Thymus (tissue), 14 donors: ENCODE measurements at places on chromosomes 4 and X.

DNA sequence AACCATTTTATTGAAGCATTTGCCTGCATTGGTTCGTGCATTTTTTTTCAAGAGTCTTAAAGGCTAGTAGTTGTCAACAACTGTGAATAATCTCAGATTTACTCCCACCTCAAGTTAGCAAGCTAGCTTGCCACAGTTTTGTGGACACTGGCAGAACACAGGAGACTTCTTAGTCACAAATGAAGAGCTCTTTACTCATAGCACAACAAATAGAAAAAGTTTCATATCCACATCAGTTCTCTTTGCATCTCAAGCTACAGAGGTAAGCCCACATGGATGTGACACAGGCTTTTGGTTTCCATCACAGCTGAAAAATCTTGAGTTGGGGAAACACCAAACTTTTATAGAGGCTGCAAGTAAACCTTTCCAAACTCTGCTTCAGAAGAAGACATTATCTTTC, 2315.7 kb upstream of the TENM3 start:
- H3K27ac ChIP-seq = no peak overlapping the region
- no peaks in the 10 kb centered on the region for H3K4me1 ChIP-seq
- no peaks in the 10 kb centered on the region for H3K36me3 ChIP-seq
- no peaks in the 10 kb centered on the region for H3K27me3 ChIP-seq
- no peak for DNase-seq

DNA sequence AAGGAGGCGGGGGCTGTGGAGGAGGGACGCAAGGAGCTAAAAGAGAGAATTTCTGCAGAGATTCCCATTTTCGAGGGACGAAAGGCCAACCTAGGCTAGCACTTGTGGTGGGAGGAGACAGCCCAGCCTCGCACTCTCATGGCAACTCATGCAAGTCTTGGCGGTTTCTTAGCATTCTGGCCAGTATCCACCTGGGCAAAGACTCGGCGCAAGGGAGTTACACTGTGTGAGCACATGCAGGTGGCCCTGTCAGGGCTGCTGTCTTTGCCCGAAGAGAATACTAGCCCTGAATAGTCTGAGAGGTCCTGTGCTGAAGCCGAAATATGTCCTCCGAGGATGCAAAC, 15.5 kb downstream of the MCF2 start:
- no peak overlapping the region for H3K4me3 ChIP-seq
- H3K4me1 ChIP-seq = no peaks in the 10 kb centered on the region
- H3K27ac ChIP-seq = no peak overlapping the region
- H3K36me3 ChIP-seq = no peaks in the 10 kb centered on the region

- no peaks in the 10 kb centered on the region for H3K27me3 ChIP-seq
- H3K4me1 ChIP-seq = no peaks in the 10 kb centered on the region
- no peak for DNase-seq
- no peak overlapping the region for H3K27ac ChIP-seq
Observed at GRCh38 chr4:90318193-90318592, 191.0 kb downstream of the CCSER1 start.

DNA sequence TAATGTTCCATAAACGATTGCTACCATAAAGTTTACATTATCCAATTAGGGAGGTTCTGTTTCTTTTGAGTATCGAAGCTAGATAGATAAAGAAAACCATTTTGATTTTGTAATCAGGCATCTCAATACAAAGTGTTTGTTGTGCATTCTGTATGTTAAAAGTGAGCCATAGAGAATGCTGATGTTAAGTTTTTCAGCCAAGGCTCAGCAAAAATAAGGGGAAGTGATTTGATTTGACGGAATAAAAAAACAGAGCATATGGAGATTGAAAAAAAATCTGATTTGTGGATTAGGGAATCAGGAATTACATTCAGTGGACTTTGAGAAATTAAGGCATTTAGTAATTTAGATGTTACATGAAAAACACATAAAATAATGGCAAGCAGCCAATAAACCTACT, 314.8 kb downstream of the PPP3CA start:
- H3K36me3 ChIP-seq = no peaks in the 10 kb centered on the region
- H3K27ac ChIP-seq = no peak overlapping the region
- H3K4me1 ChIP-seq = no peaks in the 10 kb centered on the region

DNA sequence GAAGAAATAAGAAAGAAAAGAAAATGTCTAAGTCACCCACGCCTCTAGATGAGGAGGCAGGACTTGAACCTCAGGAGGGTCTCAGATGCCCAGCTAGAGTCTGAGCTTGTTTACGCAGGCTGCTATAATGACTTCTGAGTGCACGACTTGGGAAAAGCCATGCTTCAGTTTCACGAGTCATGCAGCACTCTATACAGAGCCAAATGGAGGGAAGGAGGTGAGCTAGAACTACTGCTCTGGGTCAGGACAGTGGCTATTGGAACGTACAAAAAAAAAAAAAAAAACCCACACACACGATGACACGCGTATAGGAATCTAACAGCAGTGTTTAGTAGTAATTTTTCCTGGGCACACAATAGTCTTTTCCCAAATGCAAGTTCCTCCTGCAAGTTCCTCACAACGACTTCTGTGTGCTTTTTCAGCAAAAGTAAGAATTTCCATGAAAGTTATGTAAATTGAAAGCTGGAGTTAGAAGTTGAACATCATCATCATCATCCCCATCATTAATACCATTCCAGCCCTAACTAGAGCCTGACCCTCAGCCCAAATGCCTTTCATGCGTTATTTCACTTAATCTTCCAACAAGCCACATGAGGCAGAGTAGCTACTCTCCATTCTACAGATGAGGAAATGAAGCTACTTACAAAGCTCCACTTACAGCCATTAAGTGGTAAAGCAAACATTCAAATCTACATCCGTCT, 36.6 kb downstream of the IRF2 start:
- no peak overlapping the region for H3K4me3 ChIP-seq
- H3K36me3 ChIP-seq = no peaks in the 10 kb centered on the region
- peaks cover 25% of the 10 kb centered on the region for H3K4me1 ChIP-seq
- H3K27ac ChIP-seq = no peak overlapping the region
- no peaks in the 10 kb centered on the region for H3K27me3 ChIP-seq

DNA sequence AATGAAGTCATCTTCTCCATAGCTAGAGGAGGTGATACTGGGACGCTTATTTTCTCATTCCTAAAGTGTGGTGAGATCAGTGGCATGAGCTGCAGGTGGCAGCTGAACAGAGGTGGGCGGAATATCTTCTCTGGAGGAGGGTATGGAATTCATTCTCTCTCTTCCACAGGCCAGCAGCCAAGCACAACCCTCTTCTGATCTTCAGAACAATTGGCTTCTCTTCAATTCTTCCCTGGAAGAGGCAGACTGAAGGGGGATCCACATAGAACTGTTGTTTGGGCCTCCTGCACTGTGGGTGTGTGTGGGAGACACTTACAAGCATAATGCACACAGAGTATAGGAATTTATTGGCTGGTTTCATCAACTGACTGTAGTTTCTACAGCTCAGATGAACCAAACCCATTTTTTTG, 180.4 kb upstream of the RASGEF1B start:
- DNase-seq = no peak
- H3K4me1 ChIP-seq = peaks cover 16% of the 10 kb centered on the region
- no peaks in the 10 kb centered on the region for H3K36me3 ChIP-seq
- peak overlapping the region; percentile 7 for H3K27ac ChIP-seq

DNA sequence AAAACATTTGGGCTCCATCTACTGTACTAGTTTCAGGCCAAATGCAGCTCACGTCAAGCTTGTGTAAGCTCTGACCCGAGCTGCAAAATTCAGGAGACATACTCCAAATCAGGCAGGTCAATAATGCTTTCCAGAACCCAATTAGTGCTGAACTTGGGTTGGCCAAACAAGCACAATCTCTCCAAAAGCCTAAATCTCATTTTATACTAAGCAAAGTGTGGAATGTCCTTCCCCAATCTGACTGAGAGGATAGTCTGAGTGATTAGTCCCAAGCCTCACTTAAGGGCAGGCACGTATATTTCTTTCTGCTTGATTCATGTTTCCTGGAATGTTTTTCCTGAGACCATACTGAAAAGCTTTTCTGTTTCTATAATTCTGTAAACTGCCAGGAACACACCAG, 79.9 kb downstream of the NKX6-1 start:
- no peaks in the 10 kb centered on the region for H3K36me3 ChIP-seq
- DNase-seq = no peak
- no peaks in the 10 kb centered on the region for H3K4me1 ChIP-seq

DNA sequence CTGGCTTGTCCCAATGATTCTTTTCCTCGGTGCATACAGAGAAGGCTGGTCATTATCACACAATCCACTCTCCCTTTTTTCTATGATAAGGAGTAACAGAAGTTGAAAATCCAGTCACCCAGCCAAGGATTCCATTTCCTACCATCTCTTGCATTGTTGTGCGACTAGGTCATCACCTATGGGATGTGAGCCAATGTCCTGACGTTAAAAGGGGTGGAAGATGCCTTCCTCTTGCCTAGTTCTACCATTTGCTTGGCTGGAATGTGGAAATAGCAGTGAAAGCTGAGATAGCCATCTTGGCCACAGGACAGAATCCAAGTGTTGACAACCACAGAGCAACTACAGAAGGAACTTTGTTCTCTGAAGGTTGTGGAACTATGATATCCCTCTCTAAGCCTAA, 132.2 kb upstream of the KIT start:
- no peaks in the 10 kb centered on the region for H3K4me1 ChIP-seq
- H3K27ac ChIP-seq = no peak overlapping the region
- H3K27me3 ChIP-seq = no peaks in the 10 kb centered on the region
- H3K4me3 ChIP-seq = no peak overlapping the region
- no peaks in the 10 kb centered on the region for H3K36me3 ChIP-seq

DNA sequence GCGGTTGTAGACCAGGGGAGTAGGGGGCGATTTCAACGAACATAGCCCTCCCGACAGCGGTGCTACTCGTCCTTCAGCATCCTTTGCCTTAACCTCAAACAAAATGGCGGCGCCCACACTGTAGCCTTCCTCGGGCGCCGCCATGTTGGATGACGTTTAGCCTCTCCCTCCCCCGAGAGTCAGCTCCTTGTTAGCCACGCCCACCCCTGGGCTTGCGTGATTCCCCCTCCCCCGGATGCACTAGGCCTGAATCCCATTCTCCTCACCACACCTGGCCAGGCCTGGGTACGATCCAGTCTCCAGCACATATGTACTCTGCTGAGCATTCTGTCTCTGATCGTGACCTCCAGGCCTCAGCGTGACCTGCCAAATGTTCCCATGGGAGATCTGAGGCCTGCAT, 49.0 kb upstream of the ZNF157 start:
- H3K27me3 ChIP-seq = no peaks in the 10 kb centered on the region
- no peak overlapping the region for H3K27ac ChIP-seq
- H3K4me3 ChIP-seq = no peak overlapping the region
- H3K36me3 ChIP-seq = no peaks in the 10 kb centered on the region
- no peak for DNase-seq

DNA sequence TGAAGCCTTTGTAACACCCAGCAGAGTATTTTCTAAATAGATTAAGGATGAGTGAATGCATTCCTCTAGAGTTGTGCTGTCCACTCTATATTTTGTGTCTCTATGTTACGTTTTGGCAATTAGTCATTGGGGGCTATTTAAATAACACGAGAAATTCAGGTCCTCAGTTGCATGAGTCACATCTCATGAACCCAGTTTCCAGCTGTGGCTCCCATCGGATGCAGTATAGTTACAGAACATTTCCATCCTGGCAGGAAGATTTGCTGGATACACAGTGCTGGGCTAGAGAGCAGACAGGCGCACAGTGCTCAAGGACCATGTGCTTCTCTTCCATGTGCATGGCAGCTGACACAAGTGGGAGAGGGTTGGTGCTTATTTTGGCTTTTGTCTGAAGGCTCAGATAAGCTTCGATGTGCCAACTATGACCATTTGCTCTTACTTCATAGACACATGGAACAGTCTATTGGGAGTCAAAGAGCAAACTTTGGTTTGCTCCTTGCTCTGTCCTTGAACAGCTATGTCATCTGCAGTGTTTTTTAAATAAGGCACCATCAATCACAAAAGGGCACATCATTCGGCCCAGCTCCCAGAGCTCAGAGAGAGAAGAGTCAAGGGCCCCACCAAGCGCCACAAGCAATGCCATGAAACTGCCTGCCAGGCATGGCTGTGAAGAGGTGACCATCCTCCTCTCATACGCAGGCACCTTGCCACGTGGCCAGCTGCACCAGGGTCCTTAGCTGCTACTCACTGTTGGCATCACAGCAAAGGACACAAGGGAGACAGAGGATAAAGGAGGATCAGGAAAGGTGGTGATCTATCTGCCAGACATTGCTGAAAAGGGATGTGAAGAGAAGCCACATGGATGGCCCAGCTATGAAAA, 8.1 kb upstream of the STS start:
- no peaks in the 10 kb centered on the region for H3K27me3 ChIP-seq
- no peaks in the 10 kb centered on the region for H3K36me3 ChIP-seq
- no peak overlapping the region for H3K4me3 ChIP-seq
- H3K4me1 ChIP-seq = no peaks in the 10 kb centered on the region
- DNase-seq = no peak

- H3K4me1 ChIP-seq = peaks cover 4% of the 10 kb centered on the region
- H3K27ac ChIP-seq = peak overlapping the region; percentile 70
- peak; percentile 30 for DNase-seq
Observed at GRCh38 chr4:75939890-75940691, 722 bp downstream of the NAAA start.

DNA sequence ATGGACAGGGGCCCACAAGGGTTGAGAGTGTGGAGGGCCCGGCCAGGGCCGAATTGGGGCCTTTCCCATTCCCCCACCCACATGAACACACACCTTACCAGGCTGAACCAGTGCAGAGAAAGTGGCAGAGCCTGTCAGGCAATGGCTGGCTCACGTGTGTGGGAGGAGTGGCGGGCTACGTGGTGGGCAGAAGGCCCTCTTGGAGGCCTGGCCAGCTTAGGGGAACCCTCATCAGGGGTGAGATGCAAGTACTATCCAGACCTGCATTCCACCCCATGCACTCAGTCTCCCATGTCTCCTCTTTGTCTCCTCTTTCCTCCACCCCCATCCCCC, 965 bp downstream of the TCEAL4 start:
- no peaks in the 10 kb centered on the region for H3K27me3 ChIP-seq
- H3K4me1 ChIP-seq = no peaks in the 10 kb centered on the region
- no peak overlapping the region for H3K27ac ChIP-seq
- no peaks in the 10 kb centered on the region for H3K36me3 ChIP-seq
- peak overlapping the region; percentile 67 for H3K4me3 ChIP-seq

- no peak overlapping the region for H3K4me3 ChIP-seq
- H3K4me1 ChIP-seq = no peaks in the 10 kb centered on the region
- H3K27ac ChIP-seq = no peak overlapping the region
- no peaks in the 10 kb centered on the region for H3K27me3 ChIP-seq
- no peak for DNase-seq
- H3K36me3 ChIP-seq = no peaks in the 10 kb centered on the region
Observed at GRCh38 chrX:96692890-96693289, 8.2 kb downstream of the DIAPH2 start.

GRCh38 chr4:139978692-139979091, 175.3 kb downstream of the MAML3 start:
- H3K4me1 ChIP-seq = peaks cover 37% of the 10 kb centered on the region
- H3K27me3 ChIP-seq = no peaks in the 10 kb centered on the region
- H3K27ac ChIP-seq = peak overlapping the region; percentile 70
- H3K4me3 ChIP-seq = no peak overlapping the region
- DNase-seq = peak; percentile 37

DNA sequence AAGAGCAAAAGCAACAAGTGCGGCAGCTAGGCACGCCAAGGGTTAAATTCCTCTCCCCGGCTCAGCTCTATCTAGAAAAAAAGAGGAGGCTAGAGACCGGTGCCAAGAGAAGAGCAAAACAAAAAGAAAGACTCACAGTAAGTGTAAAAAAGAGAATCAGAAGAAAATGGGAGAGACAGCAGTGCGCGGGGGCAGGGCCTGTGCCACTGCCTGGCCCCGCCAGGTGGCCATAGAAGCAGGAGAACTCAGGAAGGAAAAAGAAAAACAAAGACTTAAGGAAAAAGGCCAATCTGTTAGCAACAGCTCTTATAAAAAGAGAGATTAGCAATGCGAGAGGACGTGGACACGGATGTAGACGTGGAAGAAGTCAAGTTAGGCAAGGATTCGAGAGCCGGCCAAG, 3.2 kb downstream of the ACOX3 start:
- no peaks in the 10 kb centered on the region for H3K36me3 ChIP-seq
- no peaks in the 10 kb centered on the region for H3K27me3 ChIP-seq
- DNase-seq = no peak
- H3K4me1 ChIP-seq = peaks cover 31% of the 10 kb centered on the region
